ENCODE measurements at places on chromosomes 3 and 15.
A peak's percentile ranks its signal among the peaks of the same experiment; 100 is the strongest.

DNA sequence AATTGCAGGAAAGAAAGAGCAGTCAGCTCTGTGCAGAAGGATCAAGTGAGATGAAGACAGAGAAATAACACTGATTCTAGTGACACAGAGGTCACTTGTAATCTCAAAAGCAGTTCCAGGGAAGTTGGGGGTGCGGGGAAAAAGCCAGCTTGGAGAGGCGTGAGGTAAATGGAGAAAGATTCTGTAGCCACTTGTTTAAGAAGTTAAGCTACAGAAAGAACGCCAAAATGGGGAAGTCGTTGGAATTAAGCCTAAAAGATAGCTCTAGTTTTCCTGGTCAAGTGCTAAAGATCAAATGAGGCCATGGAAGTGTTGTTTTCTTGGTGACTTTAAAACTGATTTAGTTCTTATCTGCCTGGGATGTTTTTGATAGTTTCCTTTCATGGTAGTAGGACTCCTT lies 152.0 kb downstream of the GREM1 start:
- no peak for DNase-seq

- no peak for DNase-seq
Observed at GRCh38 chr15:85005746-85006145, 24.1 kb downstream of the PDE8A start.

DNA sequence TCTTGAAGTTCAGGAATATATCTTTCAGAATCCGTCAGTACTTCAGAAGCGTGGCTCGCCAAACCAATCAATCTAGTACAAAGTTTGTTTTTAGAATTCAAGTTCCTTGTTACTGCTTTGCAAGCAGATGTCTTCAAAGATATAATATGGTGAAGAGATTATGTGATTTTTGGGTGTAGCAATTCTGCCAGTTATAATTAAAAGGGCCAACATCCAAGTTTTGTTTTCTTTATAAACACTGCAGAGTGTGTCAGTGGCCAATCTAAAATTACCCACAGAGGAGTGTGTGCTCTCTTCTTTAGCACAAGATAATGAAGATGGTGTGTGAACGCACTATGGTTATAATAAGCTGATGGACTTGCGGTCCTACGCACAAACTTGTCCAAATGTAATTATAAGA lies 493.6 kb upstream of the MDFIC2 start:
- no peak for DNase-seq

DNA sequence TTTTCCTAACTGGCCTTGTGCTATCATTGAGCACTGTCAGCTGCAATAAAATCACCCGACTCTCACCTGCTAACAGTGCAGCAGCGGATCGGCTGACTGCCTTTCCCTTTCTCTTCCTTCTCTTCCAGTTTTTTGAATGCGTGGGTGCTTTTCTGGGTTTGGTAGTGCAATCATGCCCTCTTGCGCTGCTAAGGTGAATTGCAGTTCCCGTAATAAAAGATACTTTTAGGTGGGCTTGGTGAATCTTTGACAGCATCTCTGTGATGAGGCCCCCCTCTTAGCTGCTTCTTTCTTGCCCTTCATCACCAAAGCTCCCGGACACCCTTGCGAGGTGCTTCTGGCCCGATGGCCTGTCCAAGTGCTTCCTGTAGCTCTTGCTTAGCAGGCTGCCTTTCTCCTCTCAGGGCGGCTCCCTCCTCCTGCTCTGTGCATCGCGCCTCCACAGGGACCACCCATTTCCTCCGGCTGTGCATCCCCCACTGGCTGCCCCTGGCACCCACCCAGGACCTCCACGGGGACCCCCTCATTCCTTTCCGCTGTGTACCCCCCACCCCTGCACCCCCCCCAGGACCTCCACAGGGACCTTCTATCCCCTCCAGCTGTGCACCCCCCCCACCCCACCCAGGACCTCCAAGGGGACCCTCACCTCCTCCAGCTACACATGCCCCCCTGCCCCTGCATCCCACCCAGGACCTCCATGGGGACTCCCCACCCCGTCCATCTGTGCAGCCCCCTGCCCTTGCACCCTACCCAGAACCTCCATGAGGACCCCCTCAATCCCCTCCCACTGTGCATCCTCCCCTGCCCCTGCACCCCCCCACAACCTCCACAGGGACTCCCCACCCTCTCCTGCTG lies 50.8 kb upstream of the RPL32 start:
- DNase-seq = peak; percentile 43

DNA sequence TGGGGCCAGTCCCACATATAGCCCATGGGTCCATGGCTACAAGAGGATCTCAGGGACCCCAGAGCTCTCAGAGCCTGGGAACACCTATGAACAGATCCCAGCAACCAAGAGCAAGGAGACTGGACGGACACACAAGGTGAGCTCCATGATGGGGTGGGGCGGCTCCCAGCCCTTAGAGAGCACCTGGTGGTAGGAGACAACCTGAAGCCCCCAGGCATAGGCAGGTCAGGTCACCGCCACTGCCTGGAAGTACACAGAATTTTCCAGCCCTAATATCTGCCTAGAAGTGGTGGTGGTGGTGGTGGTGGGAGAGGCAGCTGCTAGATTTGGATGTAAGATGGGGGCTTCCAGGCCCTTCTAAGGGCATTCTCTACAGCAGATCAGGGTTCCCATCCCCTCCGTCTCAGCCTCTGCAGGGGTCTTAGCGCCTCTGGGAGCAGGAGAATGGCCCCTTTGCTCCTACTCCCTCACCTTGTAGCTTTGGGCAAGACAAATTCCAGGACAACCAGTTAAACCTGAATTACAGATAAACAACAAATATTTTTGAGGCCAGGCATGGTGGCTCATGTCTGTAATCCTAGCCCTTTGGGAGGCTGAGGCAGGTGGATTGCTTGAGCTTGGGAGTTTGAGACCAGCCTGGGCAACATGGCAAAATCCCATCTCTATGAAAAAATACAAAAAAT lies 9.2 kb downstream of the SH2D7 start:
- no peak for DNase-seq

- DNase-seq = peak; percentile 63
Observed at GRCh38 chr3:150348500-150348899, 59.6 kb upstream of the TSC22D2 start.

DNA sequence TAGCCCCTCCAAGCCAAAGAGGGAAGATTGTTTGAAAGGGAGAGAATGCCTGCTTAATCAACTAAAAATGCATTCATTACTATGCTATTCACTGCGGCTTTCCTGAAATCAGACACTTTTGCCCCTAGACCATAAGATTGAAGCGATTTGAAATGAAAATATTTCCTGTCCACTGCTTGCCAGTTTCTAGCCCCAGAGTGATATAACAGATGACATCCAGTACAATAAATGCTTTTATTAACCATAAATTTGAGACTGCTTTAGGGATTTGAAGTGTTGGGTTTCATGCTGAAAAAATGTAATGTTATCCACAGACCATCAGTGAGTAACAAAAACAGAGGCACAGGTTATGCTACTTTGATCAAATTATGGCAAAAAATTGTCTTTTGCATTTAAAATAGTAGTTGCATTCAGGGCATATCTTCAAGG lies 14.1 kb downstream of the IL17RD start:
- DNase-seq = no peak

DNA sequence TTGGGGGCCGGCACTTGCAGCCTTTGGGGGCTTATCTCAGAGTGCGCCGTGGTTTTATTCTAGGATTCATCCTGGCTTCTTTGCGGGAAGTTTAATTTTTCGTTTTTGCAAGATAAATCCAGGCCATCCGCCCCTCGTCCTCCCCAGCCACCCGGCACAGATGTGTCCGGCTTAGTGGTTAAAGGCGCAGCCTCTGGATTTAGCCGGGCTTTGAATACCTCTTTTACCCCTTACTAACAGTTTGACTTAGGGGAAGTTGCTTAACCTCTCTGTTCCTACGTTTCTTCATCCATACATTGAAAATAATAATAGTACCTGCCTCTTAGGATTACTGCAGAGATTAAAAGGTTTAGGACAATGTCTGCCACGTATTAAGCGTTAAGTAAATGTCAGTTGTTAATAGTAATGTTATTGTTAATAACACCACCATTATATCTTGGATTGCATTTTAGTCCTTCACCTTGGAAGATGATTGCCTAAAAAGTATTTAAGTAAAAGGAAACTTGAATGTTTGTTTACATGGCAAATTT lies 714 bp downstream of the ECT2 start:
- peak; percentile 10 for DNase-seq

GRCh38 chr15:68107142-68107541 lies 53.0 kb downstream of the PIAS1 start:
- no peak for DNase-seq

DNA sequence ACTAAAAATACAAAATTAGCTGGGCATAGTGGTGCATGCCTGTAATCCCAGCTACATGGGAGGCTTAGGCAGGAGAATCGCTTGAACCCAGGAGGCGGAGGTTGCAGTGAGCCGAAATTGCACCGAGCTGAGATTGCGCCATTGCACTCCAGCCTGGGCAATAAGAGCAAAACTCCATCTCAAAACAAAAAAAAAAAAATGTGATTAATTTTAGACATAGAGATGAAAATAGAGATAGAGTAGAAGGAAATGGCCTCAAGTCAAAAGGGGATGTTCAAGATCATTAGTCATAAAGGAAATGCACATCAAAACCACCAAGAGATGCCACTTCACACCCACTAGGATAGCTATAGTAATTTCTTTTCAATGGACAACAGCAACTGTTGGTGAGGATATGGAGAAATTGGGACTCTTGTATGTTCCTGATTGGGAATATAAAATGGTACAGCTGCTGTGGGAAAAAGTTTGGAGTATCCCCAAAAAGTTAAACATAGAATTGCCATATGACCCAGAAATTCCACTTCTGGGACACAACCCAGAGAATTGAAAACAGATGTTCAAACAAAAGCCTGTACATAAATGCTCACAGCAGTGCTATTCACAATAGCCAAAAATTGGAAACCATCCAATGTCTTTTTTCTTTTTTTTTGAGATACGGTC lies 55.4 kb downstream of the ABHD2 start:
- DNase-seq = peak; percentile 41

- DNase-seq = no peak
Observed at GRCh38 chr3:127608362-127608718, 10.1 kb downstream of the MCM2 start.

- no peak for DNase-seq
Observed at GRCh38 chr15:65829130-65829764, 37.2 kb upstream of the DENND4A start.

DNA sequence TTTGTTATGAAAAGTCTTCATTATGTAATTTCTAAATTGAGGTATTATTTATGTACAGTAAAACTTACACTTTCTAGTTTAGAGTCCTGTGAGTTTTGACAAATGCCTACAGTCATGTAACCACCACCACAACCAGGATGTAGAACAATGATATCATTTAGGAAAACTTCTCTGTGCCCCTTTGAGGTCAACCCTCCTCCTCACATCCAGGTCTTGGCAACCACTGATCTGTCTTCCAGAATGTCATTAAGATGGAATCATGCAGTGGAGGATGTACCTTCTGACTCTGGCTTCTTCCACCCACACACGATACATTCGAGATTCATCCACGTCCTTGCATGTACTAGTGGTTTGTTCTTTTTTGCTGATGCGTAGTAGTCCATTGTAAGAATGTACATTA lies 23.2 kb downstream of the MINAR1 start:
- DNase-seq = no peak

GRCh38 chr3:143885780-143886427 lies 37.6 kb upstream of the SLC9A9 start:
- peak; percentile 8 for DNase-seq

- DNase-seq = peak; percentile 6
Observed at GRCh38 chr15:77966540-77967234, 110.8 kb downstream of the TBC1D2B start.

DNA sequence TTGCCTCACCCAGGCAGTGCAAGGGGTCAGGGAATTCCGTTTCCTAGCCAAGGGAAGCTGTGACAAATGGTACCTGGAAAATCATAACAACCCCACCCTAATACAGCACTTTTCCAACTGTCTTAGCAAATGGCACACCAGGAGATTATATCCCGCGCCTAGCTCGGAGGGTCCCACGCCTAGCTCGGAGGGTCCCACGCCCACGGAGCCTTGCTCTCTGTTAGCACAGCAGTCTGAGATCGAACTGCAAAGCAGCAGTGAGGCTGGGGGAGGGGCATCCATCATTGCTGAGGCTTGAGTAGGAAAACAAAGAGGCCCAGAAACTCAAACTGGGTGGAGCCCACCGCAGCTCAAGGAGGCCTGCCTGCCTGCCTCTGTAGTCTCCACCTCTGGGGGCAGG lies 208.1 kb downstream of the FHIT start:
- no peak for DNase-seq

GRCh38 chr3:177981576-177981975 lies 554.7 kb upstream of the KCNMB2 start:
- DNase-seq = no peak

GRCh38 chr3:50644561-50644960 lies 27.6 kb downstream of the MAPKAPK3 start:
- no peak for DNase-seq

GRCh38 chr15:33551860-33552259 lies 241.1 kb downstream of the RYR3 start:
- DNase-seq = no peak

GRCh38 chr3:18489939-18490338 lies 64.8 kb upstream of the SATB1 start:
- no peak for DNase-seq

DNA sequence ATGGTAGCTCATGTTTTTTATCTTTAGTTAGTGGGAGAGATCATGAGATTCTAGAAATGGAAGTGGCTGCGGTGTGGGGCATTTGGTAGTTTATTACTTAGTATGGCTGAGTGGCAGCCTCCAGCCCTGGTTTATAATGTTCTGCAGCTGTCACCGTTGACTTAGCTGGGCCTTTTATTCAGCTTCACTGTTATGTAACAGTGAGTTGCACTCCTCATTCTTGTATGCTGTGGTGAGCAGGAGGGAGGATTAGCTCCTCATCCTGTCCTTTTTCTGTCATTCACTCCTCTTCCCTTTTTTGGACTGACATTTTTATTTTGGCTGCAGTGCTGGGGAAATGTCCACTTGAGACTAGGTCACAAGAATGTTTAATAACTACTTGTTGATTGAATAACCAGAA lies 29.5 kb downstream of the RAD54L2 start:
- DNase-seq = no peak

DNA sequence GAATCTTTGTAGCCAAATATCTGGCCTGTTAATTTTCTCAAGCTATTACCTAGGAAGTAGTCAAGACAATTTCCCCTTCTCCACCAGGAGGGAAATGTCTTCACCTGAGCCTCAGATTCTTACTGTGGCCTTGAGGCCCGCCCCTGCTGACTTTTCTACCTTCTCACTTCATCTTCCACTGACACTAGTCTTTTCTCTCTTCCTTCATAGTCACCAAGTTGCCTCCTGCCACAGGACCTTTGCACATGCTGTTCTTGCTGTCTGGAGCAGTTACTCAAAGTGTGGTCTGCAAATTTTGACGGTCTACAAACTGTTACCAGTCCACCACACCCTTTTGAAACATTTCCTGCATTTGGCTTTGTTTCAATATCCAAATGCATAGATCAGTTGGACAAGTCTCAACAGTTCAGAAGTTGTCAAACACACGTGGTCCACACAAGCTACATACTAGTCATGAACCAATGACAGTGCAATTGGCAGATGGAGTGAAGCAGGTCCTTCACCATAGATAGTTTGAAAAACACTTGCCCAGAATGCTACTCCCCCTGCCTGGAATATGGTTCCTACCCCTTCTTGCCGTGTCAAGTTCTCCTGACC lies 100.5 kb downstream of the OSBPL10 start:
- DNase-seq = no peak

- DNase-seq = no peak
Observed at GRCh38 chr3:65030847-65031463, 343.2 kb upstream of the ADAMTS9 start.

GRCh38 chr15:57506422-57506821 lies 85.3 kb upstream of the MYZAP start:
- DNase-seq = no peak

Data from amniotic stem cell (primary cell).